ENCODE measurements at places on chromosomes 1 and 21.

DNA sequence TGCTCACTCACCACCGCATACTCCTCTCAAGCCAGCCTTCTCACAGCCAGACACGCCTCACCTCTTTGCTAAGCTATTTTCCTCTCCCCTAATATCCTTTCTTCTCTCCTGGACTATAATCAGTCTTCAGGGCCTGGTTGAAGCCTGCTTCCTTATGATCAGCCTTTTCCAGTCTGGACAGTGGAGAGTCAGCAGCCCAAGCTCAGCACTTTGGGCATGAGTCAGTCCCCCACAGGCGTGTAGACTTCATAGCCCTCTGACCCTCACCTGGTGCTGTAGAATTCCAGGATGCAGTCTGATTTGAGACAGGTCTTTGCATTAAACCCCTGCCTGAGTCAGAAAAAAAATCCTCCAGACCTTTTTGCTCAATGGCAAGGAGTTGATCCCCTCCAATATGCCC, 2.5 kb downstream of the HPCAL4 start:
- no peak for DNase-seq

DNA sequence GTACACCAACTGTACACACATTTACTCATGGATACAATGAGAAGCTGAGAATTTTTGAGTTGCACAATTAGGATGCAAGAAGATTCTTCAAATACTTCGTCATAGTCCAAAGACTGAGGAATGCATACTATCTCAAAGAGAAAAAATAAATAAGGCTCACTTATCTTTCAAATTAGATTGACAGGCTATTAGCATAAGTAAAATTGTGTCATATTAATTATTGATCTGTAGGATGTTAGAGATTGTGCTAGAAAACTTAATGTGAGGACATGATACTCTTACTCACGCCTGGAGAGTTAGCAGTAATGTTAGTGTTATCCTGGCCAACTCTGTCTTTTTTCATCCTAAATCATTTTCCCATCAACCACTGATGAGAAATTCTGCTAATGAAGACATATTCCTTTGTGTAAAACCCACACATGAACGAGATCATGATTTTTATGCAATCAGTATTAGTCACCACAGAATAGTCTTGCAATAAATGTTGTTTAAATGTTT, 659.0 kb downstream of the LTN1 start:
- no peak for DNase-seq

GRCh38 chr1:13956393-13956792, 256.4 kb downstream of the PRDM2 start:
- no peak for DNase-seq

DNA sequence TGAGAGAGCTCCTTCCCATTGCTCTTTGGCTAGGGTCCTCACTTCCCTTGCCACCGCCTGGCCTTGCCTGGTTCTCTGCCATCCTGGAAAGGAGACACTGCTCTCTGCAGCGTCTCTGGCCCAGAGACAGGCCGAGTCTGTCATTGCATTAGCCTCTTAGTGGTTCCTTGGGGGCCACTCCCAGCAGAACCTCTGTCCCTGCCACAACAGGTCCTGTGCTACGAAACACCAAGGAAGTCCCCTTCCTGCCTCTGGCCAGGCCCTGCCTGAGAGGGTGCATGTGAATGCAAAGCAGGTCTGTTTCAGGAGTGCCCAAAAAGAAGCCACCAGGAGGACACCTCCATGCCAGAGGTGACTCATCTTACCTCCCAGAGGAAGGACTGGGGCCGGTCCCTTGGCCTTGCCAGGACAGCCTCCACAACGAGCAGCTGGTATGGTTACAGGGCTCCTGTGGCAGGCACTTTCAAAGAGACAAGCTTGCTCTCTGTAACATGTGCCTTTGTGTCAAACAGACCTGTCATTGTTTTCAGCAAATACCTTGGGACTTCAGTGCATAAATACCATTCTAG, 59.6 kb downstream of the VPS26C start:
- DNase-seq: no peak

DNA sequence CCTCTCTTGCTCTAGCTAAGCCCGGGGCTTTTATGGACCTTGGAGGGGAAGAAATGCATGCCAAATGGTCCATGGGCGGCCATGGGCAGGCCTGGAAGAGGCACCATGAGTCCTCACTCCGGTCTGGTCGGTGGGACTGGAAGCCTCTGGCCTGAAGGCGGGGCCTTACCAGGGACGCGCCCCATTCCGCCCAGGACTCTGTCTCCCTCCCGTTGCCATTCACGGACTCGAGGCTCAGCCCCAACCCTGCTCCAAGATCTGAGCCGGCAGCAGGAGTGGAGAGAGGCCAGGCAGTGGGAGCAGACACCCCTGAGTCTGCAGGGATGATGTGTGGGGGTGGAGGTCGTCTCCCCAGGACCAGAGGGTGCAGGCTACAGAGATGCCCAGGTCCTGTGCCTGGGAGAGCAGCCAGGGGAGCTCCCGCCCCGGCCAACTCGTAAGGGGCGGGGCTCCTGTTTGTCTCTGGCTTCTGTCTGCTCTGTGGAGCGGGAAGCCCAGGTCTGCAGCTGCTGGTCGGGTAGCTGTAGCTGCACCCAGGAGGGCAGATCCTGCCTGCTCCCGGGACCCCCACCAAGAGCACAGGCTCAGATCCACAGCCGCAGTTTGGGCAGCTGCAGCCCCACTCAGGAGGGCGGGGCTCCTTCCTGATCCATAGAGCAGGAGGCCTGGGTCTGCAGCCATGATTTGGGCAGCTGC, 8.3 kb upstream of the KANK4 start:
- DNase-seq: no peak

DNA sequence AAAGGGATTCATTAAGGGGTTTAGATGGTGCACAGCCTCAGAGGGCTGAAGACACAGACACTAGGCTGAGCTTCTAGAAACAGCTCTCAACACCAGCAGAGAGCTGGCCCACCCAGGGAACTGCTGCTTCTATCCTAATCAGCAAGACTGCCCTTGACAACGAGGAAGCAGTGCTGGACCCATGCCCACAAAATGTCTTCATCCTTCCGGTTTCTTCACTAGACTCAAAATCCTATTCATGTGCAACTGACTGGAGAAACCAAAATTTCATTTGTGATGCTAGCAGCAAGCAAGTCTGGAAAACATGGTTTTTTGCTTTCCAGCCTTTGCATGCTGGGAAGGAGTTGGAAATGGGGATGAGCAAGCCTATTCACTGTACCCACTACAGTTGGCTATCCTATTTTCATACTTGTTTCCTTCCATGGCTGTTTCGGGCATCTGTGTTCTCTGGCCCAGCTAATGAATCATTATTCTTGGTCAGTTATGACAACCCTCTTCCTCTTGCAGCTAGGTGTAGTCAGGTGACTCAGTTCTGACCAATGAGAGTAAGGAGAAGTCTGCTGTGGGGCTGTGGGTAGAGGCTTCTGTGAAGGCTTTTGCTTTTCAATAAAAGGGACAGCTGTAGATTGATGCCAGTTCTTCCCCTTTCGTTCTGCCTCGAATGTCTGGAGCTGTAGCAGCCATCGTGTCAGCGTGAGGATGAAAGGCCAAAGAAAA, 14.6 kb upstream of the TMEM61 start:
- no peak for DNase-seq

DNA sequence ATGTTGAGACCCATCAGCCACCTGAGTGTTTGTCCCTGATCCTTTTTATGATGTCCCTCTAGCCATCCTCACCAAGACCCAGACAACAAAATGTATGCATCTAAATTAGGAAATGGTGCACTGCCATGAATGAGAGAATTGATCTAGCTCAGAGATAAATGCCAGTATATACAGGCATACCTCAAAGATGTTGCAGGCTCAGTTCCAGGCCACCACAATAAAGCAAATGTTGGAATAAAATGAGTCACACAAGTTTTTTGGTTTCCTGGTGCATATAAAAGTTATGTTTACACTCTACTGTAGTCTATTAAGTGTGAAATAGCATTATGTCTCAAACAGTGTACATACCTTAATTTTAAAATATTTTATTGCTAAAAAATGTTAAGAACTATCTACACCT, 63.9 kb downstream of the CHIA start:
- no peak for DNase-seq

DNA sequence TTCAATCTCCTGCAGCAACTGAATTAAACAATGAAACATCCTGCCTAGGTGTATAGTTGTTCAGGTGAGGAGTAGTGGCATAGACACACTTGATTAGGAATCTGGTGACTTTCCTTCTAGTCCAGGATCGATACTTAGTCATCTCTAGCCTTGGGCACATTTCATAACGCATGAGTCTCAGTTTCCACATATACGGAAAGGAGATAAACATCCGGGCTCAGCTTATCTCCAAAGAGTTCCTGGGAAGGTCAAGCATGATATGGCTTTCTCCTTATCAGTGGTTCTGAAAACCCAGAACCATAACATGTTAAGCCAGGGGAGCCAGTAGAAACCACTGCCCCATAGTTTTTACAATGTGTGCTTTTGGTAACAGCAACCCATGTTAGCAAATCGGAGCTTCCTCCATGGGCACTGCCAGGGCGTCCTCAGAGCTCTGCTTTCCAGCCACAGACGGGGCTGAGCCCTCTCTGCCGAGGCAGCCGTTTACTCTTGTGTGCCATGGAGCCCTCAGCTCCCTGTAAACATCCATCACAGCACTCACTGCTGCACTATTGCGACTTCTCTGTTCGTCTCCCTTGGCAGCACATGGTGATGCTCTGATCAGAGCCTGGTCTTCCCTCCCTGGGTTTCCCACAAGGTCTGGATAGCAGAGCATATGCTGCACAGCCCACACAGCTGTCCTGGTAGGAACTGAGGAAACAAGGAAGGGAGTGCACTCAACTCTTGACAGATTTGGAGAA, 34.6 kb downstream of the RUNX1 start:
- no peak for DNase-seq

DNA sequence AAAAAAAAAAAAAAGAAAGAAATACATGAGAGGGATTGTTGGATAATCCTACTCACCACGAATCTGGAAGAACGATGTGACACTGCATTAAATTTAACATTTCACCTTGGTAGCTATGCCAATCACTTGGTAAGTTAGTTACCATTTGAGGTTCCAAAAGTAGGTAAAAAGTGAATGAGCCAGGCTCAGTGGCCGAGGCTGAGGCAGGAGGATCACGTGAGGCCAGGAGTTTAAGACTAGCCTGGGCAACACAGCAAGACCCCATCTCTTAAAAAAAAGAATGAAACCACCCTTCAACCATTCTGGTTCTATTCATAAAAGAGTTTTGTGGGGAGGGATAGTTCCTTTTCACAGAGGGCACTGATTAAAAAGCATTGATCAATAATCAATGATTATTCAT, 133.6 kb downstream of the ADSS2 start:
- DNase-seq: no peak

DNA sequence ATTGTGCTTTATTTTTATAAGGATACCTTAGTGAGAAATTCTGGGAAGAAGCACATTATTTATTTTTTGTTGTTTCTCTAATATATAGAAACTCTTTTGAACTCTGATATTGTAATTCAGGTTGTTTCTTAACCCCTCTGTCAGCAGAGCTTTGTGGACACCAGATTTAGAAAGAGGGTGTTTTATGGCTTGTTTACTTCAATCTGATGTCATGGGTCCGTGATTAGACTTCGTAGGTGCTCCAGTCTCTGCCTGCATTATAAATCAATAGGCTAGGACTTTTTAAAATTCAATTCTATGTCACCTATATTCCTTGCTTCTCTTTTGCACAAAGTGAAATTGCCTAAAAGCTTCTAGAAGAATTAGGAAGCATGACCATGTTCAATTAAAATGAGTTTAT, 47.3 kb upstream of the CCDC190 start:
- no peak for DNase-seq

DNA sequence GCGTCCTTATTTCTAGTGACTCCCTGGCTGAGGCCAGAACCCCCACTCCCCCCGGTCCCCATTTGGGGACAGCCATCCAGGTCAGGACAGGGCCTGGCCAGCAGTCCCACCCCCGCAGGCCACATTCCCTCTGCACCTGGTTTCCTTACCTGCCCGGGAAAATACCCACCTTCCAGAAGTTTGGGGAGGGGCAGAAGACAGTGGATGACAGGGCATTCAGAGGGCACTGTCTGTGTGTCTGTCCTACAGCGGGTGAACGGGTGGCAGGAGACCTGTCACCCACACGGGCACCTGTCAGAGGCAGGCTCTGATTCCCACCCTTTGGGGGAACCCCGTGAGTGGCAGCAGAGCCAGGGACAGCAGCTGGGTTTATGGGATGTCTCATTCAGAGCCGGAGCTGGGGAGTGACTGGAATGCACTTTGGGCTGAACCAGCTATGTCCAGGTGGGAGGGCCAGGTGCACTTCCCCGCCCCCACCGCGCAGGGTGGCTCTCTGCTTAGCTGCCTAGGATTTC, 2.0 kb downstream of the ARHGEF16 start:
- DNase-seq: no peak

GRCh38 chr1:241171991-241172390, 185.0 kb downstream of the RGS7 start:
- DNase-seq: no peak

- DNase-seq: no peak
Measured at GRCh38 chr1:14539953-14540563, 58.4 kb upstream of the KAZN start.

GRCh38 chr1:118711356-118711755, 276.8 kb downstream of the TBX15 start:
- DNase-seq: no peak

DNA sequence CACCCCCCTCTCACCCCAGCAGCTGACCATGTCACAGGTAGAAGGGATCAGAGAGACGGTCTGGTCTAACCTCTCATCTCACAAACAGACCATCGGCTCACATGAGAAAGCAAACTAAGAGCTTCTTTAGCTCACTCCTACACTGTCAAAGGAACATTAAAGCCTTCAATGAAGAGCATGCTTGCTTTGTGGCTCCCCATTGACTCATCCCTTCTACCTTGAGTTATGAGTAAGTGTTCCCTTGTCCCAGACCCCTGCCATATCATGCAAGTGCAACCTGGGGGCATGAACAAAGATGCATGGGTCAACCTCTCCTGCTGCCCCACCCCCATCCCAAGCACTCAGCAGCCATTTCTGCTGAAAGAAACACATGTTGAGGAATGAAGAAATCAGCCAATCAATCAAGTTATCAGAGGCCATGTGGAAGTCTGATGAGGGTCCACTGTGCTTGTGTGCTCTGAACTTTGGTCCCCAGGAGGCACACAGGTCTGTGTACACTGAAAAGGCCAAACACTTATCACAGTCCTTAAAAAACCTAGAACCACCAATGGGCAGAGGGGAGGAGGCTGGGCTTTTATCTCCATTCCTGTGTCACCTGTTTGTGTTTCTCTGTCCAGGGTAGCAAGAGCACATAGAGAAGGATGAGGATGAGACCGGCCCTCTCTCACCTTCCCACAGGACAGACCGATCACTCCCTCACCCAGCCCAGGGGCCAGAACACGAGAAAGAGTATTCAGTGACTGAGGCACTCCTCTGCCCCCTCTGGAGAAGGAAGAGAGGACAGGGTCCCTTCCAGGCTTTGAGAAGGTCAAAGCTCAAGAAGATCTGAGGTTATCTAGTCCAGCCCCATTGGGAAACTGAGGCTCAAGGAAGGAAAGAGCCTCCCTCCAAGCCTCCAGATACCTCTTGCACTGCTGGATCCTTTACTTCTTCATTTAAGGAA, 9.5 kb downstream of the ETNK2 start:
- DNase-seq: no peak
